Spinal cord (tissue), 10 donors: ENCODE measurements at places on chromosomes 1 and 21. TPM values are rescaled to one million over a fixed set of nuclear protein-coding genes. Genes with fewer than 3 reads are reported as not detected.
A peak's percentile ranks its signal among the peaks of the same experiment; 100 is the strongest.

- no peak for DNase-seq
These were observed 3.1 kb upstream of the YRDC start for GRCh38 chr1:37811027-37811655.

Gene OVAAL
- not detected for total RNA-seq

DNA sequence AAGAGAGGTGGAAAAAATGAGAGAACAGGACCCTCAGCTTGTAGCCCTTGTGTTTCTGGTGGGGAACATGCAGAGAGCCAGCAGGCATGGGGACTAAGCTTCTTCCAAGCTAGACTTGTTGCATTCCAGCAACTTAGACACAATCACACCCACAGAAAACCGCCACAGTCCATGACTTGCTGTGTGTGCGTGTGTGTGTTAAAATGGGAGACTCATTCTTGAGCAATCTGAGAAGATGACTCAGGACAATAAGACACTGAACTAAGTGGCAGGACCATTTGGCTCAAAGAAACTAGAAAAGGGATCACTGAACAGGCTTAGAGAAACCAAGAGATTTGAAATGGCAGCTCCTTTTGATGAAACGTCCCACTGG is 78.0 kb downstream of the HLX start:
- no peak for DNase-seq

Gene SRSF4
- 54.0 TPM for total RNA-seq

GRCh38 chr1:30187413-30188023 is 535.9 kb downstream of the MATN1 start:
- no peak for DNase-seq

- DNase-seq: no peak
These were observed 28.9 kb upstream of the CD101 start for GRCh38 chr1:116972674-116973030.

GRCh38 chr1:95435611-95436010 is 201.6 kb downstream of the RWDD3 start:
- DNase-seq: no peak

GRCh38 chr1:155076371-155076770 is 2.3 kb upstream of the EFNA3 start:
- DNase-seq: no peak

DNA sequence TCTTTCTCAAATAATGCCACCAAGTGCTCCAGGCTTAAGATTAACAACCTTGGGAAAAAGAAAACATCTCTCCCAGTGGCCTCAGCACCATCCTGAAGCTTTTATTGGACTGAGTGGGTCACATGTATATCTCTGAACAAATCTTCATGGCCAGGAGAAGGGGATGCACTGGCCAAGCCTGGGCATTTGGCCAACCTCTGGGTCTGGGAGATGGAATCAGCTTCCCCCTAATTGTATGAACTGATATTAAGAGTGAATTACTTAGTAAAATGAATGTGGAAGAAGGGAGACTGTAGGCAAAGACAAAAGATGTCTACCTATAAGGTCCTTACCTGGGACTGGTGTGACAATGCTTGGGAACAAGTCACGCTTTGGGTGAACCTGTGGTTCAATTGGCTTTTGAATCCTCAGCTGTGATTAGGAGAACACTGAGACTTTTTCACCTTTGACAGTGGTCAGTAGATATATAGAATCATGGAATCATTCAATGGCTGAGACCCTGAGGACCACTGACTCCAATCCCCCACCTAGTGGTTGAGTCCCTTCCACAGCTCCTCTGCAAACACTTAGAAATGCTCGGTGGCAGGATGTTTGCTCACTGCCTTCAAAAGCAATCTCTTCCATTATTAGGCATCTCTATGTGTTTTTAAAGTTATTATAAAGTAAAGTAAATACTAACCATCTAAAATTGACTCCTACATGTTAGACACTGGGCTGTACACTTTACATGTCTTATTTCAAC is 102.6 kb upstream of the ATP1A1 start:
- DNase-seq: no peak

GRCh38 chr1:246753670-246754535 is 29.7 kb downstream of the SCCPDH start:
- peak; percentile 89 for DNase-seq

Gene FMO1
- 47.1 TPM for total RNA-seq

Gene ALPL
- 10.5 TPM for total RNA-seq

Gene CELA2A
- total RNA-seq: not detected

Gene ADGRL4
- 11.8 TPM for total RNA-seq

DNA sequence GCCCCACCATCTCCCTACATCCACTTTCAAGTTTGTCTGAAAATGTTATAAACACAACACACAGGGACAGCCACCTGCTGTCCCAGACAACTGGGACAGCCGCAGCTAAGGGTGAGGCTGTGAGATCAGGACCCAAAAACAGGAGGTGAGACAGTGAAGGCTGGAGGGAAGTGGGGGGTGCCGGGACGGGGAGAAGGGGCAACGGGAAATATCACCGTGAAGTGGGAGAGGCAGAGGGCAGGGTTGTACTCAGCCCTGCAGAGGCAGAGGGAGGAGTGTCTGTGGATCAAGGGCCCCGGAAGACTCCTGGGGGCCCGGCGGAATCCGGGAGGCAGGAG is 114.4 kb downstream of the CASZ1 start:
- no peak for DNase-seq

DNA sequence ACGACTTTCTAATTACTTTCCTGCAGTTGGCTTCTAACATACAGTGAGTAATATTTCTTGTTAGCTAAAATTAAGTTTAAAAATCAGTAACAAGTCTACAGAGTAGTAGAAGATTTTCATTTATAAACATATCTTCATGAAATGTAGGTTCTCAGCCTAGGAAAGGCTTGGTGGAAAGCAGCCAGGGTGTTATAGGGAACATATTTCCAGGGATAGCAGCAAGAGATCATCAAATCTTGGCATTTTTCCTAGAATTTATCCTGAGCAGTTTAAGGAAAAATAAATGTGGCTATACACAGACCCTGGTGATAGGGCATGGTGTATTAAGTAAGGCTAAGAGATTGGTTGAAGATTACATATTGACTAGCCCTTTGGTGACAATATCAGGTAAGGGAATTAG is 203.5 kb upstream of the NEGR1 start:
- no peak for DNase-seq

DNA sequence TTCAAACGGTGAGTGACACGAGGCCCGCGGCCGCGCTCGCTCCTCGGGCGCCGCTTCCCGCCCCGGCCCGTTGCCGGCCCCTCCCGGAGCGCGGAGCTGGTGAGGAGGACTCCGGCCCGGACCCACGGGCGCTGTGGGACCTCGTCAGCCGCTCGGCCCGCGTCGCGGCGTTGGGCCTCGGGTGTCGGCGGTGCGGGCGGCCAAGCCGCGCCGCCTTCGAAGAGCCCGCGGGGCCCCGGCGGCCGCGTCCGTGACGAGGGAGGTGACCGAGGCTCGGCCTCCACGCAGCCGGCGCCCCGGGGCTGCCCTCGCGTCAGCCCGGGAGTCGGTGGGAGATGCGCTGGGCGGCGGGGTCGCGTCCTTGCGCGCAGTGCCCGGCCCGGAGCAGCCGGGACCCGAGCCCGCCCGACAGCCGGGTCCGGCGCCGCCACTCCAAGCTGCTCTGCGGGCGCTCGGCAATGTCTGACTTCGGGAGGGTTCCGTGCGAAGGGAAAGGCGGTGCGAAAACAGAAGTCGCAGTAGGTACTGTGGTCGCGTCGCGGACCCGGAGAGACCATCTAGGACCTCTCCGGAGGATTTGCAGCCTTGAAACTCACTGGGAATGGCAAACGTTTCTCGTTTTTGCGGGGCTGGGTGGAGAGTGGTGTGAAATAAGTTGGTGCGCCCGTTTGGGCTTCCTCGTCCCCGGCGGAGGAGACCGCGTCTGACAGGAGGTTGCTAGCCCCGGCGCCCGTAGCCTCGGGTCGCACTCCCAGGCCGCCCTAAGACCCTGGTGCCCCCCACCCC is 829 bp downstream of the SPEN start:
- no peak for DNase-seq

DNA sequence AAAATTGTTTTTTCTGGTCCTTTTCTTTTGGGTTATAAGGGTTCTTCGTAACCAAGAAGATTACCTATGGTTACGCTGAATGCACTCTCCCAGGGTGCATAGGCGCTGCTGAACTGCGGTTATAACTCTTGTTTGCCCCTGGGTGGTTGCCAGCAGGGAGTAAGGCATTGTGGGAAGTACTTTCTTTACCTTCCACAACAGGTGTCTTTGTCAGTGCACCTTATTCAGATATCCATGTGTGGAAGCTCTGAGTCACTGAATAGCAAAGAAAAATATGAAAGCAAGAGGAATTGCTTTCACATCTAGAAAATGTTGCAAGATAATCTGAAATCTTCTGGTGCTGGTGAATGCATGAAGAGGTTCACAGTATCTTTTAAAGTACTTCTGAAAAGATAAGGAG is 124.4 kb upstream of the CACYBP start:
- DNase-seq: no peak

DNA sequence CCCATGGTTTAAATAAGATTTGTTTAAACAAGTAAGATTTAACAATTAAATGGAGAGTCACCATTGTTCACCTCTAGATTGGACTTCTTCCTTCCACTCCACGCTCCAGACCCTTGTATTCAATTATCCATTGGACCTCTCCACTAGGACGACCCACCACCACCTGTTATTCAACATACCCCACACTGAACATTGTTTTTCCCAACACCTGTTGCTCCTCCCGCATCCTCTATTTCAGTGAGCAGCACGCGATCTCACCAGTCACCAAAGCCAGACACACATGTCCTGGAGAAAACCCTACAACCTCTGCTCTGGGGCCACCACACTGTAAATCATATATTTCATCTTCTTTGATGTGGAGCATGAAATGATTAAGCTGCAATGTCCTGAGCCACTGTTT is 28.6 kb downstream of the ATP8B2 start:
- DNase-seq: no peak

Gene AK2
- total RNA-seq: 57.1 TPM

DNA sequence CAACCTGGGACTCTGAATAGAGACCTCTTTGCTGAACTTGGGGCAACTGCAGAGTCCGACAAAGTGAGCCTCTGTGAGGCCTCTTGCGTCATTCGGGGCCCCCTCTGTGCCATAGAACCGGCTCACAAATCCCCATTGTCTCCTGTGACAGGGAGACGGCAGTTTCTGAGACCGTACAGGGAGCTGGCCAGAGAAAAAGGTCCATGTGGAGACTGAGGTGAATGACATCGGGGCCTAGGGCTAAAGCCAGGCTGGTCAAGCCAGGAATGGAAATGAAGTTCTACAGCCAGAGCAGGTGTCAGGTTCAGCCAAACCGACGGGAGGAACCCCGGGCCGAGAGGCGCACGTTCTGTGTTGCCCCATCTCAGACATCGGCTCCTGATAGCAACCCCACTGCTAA is 37.1 kb upstream of the TRIM67 start:
- DNase-seq: no peak

Gene LMX1A
- total RNA-seq: 4.4 TPM

Gene NMNAT2
- 35.3 TPM for total RNA-seq

DNA sequence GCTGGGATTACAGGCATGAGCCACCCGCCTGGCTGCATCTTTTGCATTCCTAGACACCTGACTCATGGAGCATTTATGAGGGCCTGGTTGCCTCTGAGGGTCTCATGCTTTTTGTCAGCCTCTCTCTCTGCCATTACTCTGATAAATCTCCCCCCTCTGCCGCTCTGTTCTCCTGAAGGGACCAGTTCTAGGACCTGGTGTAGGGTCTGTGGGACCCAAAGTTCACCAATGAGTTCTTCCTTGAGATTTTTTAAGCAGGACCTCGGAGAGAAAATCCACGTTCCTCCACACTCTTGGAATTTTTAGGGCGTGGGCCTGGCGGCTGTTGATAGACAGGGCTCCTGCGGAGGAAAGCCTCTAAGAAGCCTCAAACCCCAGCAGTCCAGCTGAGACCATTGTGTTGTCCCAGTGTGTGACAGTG is 91.9 kb upstream of the ERRFI1 start:
- no peak for DNase-seq

- DNase-seq: no peak
These were observed 39.7 kb downstream of the EDN2 start for GRCh38 chr1:41444785-41445184.

- DNase-seq: peak; percentile 52
These were observed 5.0 kb downstream of the JMJD4 start for GRCh38 chr1:227729881-227730629.

DNA sequence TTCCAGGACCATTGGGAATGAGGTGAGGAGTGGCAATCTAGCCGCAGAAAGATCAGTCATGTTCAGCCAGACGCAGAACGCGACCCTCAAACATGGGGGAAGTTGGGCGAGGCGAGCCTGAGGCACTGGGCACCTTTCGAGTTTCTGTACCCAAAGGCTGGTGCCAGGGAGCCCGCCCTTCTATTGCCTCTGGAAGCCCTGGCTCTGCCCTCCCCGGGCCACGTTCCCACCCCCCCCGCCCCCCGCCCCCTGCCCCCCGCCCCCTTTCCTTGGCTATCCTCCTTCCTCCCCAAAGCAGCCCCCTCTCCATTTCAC is 2.2 kb upstream of the ZBTB7B start:
- no peak for DNase-seq

Gene PLCH2
- 7.1 TPM for total RNA-seq

DNA sequence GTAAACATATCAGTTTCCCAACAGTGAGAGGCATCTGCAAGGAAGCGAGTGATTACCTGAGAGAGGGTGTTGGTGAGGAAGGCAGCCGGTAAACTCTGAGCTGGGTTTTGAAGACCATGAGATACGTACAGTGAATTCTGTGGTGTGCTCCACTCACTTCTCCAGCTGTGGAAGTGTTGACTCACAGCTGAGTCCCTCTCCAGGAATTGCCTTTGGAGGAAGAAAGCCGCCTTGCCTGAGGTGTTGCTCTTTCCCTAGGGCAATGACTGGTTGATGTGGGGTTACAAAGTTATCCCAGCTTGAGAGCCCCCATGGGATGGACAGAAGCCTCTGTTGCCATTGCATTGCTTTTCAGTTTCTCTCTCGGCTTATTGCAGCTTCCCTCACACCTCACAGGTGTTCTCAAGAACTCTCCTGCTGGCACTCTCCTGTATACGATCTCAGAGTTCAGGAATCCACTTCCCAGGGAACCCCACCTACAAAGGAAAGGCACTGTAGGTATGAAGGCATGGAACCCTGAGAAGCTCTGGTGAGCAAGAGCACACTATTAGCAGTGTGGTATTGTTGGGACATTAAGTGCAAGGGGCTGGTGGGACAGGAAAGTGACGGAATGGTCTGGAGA is 10.8 kb downstream of the NHLH1 start:
- no peak for DNase-seq

- DNase-seq: peak; percentile 46
These were observed 19.7 kb upstream of the ATP6V1G3 start for GRCh38 chr1:198560161-198560560.
